ENCODE measurements at places on chromosomes 3 and 15. TPM values are rescaled to one million over a fixed set of nuclear protein-coding genes. Genes with fewer than 3 reads are reported as not detected.
A peak's percentile ranks its signal among the peaks of the same experiment; 100 is the strongest.

Gene RNF111
- total RNA-seq = 33.0 TPM

GRCh38 chr15:27563765-27564370 is 535.2 kb downstream of the OCA2 start:
- H3K4me3 ChIP-seq = no peak overlapping the region
- no peaks in the 10 kb centered on the region for H3K36me3 ChIP-seq
- no peak overlapping the region for H3K27ac ChIP-seq

Gene IQCF5
- not detected for total RNA-seq

- H3K36me3 ChIP-seq = no peaks in the 10 kb centered on the region
- no peak for DNase-seq
- H3K27ac ChIP-seq = no peak overlapping the region
- H3K4me1 ChIP-seq = no peaks in the 10 kb centered on the region
- no peak overlapping the region for H3K4me3 ChIP-seq
Measured at GRCh38 chr15:81776976-81777375, 268.8 kb downstream of the MEX3B start.

DNA sequence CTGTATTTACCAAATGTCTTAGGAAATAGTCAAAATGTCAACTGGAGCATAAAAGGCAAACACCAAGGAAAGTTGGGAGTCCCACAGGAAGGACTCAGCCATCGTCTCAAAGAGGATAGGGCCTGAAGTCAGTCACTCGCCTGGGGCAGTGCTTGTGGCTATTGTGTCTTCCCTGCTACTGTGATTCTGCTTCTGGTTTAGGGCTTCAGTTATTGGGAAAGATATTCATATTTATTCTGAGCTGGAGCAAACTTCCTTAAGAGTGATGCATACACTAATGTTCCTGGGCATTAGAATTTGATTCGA is 118.1 kb downstream of the EDEM1 start:
- H3K27ac ChIP-seq = no peak overlapping the region
- H3K4me3 ChIP-seq = no peak overlapping the region
- H3K36me3 ChIP-seq = no peaks in the 10 kb centered on the region
- DNase-seq = no peak

Gene PLA2G4E
- total RNA-seq = not detected

Gene CCR5
- total RNA-seq = 4.4 TPM

DNA sequence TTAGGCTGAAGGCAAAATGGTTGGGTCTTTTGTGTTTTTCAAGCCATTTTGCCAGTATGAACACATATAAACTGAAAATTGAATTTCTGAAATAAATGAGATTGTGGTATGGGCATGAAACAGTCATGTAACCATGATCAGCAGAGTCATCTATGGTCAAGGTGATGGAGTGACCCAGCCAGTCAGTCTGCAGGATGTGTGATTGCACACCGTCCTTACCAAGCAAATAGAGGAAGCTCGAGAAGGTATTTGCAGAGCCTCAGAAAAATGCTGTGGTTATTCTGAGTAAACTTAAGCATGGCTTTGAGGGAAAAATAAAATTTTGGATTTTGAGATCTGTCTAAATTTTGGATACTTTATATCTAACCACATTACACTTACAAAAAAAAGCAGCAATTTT is 95.9 kb upstream of the RNF7 start:
- no peaks in the 10 kb centered on the region for H3K36me3 ChIP-seq
- no peaks in the 10 kb centered on the region for H3K27me3 ChIP-seq
- DNase-seq = no peak
- H3K4me3 ChIP-seq = no peak overlapping the region
- H3K27ac ChIP-seq = no peak overlapping the region

DNA sequence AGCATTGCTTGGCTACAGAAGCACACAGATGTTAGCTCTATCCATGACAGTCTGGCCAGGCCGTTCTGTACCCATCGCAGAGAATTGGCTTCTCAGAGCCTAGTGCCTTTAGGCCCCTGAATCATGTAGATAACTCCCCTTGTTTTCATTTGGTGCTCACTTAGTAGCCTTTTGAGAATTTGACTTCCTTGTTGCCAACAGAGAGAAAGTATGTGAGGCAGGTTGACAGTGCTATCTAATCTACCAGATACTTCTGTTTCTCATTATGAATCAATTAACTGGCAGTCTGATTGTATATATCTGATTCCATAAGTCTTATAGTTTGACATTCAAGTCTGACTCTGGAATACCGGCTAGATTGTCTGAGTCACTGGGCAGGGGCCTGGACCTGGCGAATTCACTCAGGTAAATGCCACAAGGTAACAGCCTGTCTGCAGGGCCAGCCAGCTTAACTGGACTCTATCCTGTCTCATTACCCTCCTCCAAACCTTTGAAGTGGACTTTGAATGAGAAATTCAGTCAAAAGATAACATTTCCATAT is 160.2 kb downstream of the GHSR start:
- peaks cover 12% of the 10 kb centered on the region for H3K4me1 ChIP-seq
- DNase-seq = no peak
- H3K27me3 ChIP-seq = no peaks in the 10 kb centered on the region
- no peak overlapping the region for H3K27ac ChIP-seq
- H3K4me3 ChIP-seq = no peak overlapping the region
- no peaks in the 10 kb centered on the region for H3K36me3 ChIP-seq

Gene CCDC13
- total RNA-seq = 5.3 TPM

Gene SKOR1
- 0.57 TPM for total RNA-seq

Gene ACAN
- total RNA-seq = 10.3 TPM

Gene IL17RC
- 27.5 TPM for total RNA-seq

Gene WDR72
- 55.7 TPM for total RNA-seq

Gene NEK10
- total RNA-seq = 4.1 TPM

- DNase-seq = peak; percentile 43
- peak overlapping the region; percentile 99 for H3K27ac ChIP-seq
- H3K4me3 ChIP-seq = peak overlapping the region; percentile 97
- H3K36me3 ChIP-seq = no peaks in the 10 kb centered on the region
- no peaks in the 10 kb centered on the region for H3K4me1 ChIP-seq
Measured at GRCh38 chr15:65869954-65870871, 922 bp downstream of the RAB11A start.

- no peak for DNase-seq
- no peak overlapping the region for H3K27ac ChIP-seq
- H3K4me3 ChIP-seq = no peak overlapping the region
Measured at GRCh38 chr3:71548705-71549384, 34.7 kb downstream of the FOXP1 start.

- peaks cover 49% of the 10 kb centered on the region for H3K4me1 ChIP-seq
- peak overlapping the region; percentile 65 for H3K4me3 ChIP-seq
- no peaks in the 10 kb centered on the region for H3K27me3 ChIP-seq
- H3K36me3 ChIP-seq = no peaks in the 10 kb centered on the region
- DNase-seq = no peak
Measured at GRCh38 chr3:8503871-8504610, 2.4 kb downstream of the LMCD1 start.

- no peaks in the 10 kb centered on the region for H3K4me1 ChIP-seq
- no peak for DNase-seq
- no peak overlapping the region for H3K4me3 ChIP-seq
- no peak overlapping the region for H3K27ac ChIP-seq
- peaks cover 15% of the 10 kb centered on the region for H3K27me3 ChIP-seq
Measured at GRCh38 chr15:36879568-36880222, 220.7 kb downstream of the MEIS2 start.

GRCh38 chr3:55624238-55624637 is 137.1 kb upstream of the WNT5A start:
- DNase-seq = no peak
- H3K27me3 ChIP-seq = no peaks in the 10 kb centered on the region
- H3K4me3 ChIP-seq = no peak overlapping the region
- no peaks in the 10 kb centered on the region for H3K4me1 ChIP-seq
- H3K27ac ChIP-seq = no peak overlapping the region

- peak; percentile 37 for DNase-seq
- no peak overlapping the region for H3K4me3 ChIP-seq
- no peaks in the 10 kb centered on the region for H3K36me3 ChIP-seq
- no peaks in the 10 kb centered on the region for H3K4me1 ChIP-seq
- no peaks in the 10 kb centered on the region for H3K27me3 ChIP-seq
Measured at GRCh38 chr15:78315686-78316282, 16.4 kb upstream of the SKIC8 start.

GRCh38 chr3:71530903-71531530 is 52.5 kb downstream of the FOXP1 start:
- H3K36me3 ChIP-seq = no peaks in the 10 kb centered on the region
- H3K27ac ChIP-seq = no peak overlapping the region
- no peak overlapping the region for H3K4me3 ChIP-seq
- H3K4me1 ChIP-seq = no peaks in the 10 kb centered on the region
- no peaks in the 10 kb centered on the region for H3K27me3 ChIP-seq
- no peak for DNase-seq

- peak; percentile 32 for DNase-seq
- no peak overlapping the region for H3K27ac ChIP-seq
- H3K4me1 ChIP-seq = no peaks in the 10 kb centered on the region
Measured at GRCh38 chr3:51798411-51798963, 19.4 kb upstream of the IQCF6 start.

Gene GOLGA8S
- total RNA-seq = 0.60 TPM

Gene GCNT3
- total RNA-seq = 14.8 TPM

Gene HRG
- 0.35 TPM for total RNA-seq

Gene FAM3D
- 0.60 TPM for total RNA-seq

DNA sequence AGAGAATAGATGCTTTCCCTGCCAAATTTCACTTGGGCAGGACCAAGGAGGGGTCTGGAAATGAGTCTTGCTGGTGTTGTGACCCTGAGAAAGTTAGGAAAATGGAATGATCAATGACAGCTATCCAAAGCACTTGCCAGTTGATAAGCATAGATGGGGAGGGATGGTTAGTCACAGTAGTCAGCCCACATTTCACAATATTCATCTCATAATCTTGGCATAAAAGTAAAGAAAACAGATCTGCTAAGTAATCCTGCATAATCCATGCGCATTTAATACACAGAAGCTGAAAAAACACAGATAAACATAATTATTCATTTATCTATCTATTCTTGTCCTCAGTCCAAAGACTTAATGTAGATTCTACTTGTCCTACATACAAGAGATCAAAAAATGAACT is 184.1 kb downstream of the ZIC4 start:
- no peaks in the 10 kb centered on the region for H3K27me3 ChIP-seq
- no peaks in the 10 kb centered on the region for H3K36me3 ChIP-seq
- no peaks in the 10 kb centered on the region for H3K4me1 ChIP-seq
- H3K4me3 ChIP-seq = no peak overlapping the region

Gene TM4SF4
- total RNA-seq = 0.94 TPM

- peaks cover 5% of the 10 kb centered on the region for H3K4me1 ChIP-seq
- H3K36me3 ChIP-seq = no peaks in the 10 kb centered on the region
- H3K4me3 ChIP-seq = no peak overlapping the region
- DNase-seq = no peak
Measured at GRCh38 chr3:186990878-186991308, 60.6 kb downstream of the ST6GAL1 start.
